Urothelium cell line (cell line): ENCODE measurements at places on chromosomes 6 and 20.

- no peak for DNase-seq
Measured at GRCh38 chr6:136083540-136083939, 166.6 kb downstream of the MTFR2 start.

DNA sequence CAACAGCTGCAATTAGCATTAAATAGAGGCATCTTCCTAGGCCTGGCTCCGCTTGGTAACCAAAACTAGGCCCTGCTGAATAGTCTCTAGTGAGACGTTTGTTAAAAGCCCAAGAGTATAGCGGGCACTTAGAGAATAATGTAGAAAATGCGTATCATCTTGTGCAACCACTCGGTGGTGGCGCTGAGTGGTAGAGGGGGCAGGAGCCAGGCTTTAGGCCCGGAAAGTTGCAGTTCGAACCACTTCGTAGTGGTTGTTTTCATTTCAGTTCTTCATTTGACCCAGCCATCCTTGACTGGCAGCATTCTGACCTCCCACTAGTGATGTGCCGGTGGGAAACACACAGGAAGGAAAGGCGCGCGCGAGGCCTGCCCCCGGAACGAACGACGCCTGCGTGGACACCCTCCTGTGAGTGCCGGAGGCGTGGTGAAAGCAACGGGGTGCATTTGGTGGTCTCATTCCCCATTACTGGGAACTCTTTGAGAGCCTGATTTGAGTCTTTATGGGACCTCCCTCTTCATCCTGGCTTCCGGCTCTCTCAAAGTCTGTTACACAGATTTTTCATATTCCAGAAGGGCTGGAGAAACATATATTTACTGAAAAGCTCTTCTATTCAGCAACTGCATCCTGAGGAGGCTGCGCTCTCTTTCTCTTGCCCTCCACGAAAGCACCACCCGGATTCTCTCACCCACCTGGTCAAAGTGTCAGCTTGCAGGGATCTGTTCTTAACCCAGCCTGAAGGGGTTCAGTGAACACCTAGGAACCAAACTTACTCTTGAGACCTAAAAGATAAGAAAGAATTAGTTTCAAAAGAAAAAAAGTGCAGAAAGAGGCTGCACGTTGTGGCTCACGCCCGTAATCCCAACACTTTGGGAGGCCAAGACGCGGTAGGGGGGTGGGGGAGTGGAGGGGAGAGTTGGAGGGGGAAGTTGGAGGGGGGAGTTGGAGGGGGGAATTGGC lies 18.2 kb downstream of the GPX5 start:
- DNase-seq, result no peak

- no peak for DNase-seq
Measured at GRCh38 chr6:102766963-102767362, 1373.5 kb downstream of the GRIK2 start.

- no peak for DNase-seq
Measured at GRCh38 chr6:7542874-7543624, 1.6 kb downstream of the DSP start.

GRCh38 chr6:119466226-119466625 lies 116.7 kb upstream of the MAN1A1 start:
- no peak for DNase-seq

GRCh38 chr20:49578436-49578835 lies 10.5 kb upstream of the PTGIS start:
- DNase-seq, result no peak

DNA sequence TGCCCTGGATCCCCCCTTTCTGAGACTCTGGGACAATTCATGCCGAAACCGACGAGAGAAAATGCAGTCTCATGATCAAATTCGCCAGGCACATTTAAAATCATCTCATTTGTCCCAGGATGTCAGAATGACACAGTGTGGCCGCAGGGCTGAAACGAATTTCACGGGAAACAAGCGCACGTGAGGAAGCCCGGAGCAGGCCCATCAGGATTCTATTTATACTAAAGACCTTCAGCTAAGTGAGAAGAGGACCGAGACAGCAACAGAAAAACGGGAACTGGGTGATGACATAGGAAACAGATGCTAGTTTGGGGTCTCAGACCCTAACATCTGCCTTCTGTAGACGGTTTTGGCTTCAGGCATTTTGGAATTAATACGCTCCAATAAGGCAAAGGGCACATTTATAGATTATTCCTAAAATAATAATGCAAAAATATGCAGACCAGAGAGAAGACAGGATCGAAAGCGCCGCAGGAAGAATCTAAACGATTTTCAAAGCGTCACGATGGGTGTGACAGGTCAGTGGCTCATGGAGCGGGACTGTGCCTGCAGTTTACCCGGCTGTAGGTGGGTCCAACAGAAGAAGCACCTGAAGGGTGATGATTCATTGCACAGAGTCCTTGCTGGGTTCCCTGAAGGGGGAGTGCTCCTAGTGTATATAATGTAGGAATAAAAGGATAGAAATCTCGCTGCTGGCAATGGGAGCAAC lies 80.8 kb upstream of the MPC1 start:
- no peak for DNase-seq

DNA sequence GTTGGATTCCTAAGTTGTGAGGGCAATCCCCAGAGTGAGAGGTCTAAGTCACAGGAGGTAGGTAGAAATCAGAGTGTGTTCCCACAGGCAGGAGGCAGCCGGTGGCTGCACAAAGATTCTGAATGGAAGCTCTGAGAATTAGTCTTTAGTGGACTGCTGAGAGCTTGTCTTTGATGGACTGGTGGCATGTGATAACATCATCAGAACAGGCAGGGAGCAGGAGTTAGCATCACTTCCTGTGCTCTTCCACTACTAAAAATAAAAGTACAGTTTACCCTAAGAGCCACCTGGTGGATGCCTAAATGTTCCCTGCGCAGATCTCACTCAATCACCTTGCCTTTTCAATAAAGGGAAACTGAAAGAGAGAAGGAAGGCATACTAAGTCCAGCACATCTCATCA lies 294.6 kb upstream of the POU3F2 start:
- DNase-seq, result peak; percentile 13

DNA sequence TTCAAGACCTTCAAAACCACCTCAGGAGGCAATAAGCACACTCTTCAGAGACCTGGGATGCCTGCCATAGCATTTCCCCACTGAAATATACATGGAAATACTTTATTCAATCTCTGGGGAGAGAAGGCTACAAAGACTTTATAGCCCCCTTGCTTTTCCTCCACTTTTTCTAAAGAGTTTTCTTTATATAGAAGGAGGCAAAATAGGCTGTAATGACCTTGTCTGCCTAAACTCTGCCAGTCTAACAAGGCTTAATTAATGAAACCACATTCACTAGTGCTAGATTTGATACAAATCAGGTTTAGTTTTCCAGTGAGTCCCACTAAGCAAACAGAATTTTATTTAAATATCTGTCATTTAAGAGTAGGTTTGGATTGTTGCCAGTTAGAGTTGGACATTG lies 114.9 kb downstream of the ADGRG6 start:
- DNase-seq, result no peak

- DNase-seq, result no peak
Measured at GRCh38 chr20:53413186-53413631, 180.4 kb downstream of the ZNF217 start.

DNA sequence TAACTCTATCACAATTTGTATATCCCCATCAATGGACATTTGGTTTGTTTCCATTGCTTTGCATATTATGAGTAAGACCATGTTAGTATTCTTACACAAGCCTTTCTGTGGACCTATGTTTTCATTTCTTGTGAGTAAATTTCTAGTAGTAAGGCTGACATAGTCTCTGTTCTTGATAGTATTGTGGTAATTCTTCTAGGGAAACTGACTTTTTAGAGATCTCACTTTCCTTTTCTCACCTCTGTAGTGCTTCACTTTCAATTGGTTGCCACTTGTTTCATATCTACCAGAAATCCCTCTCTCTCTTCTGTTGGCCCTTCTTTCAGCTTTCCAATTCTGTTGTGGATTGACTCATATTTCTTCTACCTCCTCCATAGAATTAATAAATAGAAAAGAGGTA lies 8.5 kb downstream of the ISM1 start:
- no peak for DNase-seq

DNA sequence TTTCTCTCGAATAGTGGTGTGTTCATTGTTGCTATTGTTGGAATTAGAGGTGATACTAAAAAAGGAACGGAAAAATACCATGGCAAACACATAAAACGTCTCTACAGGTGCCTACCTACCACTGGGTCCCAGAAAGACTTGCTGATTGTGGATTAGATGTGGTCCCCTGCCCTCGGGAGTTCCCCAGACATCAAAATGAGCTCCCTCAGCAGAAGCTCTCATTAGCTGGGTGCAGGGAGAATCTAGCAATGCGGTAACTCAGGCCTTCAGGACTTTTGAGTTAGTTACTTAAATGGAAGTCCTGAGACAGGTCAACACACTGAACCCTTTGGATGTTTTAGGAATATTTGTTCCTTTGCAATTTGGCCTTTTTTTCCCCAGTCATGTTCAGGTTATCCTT lies 6.1 kb downstream of the IRF4 start:
- DNase-seq, result no peak

DNA sequence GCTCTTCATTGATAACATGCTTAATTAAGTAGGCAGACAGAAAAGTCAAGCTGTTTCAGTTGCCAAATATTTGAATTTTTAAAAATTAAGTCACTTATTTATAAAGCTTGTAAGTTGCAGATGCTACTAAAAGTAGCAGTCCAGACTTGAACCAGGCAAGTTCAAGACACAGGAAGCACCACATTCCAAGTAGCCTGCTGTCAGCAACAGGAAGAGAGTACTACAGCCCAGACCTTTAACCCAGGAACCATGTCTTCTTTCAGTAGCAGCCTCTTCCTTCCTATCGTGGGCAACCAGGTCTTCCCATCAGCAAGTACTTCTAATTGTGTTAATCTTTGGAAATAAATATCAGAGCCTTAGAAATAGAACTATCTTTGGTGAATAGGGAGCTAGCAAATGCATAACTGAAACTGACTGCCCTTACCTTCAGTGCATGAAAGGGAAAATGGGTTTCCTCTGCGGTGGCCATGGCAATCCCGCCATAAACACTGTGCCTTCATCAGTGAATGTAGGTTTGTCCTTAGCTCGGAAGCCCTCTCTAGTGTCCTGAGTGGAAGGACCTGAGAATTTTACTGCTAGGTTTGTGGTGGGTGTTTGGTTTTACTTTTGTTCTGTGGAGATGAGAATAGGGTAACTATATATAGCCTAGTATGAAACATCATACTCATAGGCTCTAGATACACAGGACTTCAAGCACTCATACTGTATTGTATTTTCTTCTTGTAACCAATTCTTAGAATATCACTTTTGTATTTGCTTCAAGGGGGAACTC lies 95.6 kb downstream of the SYCP2 start:
- DNase-seq, result no peak

DNA sequence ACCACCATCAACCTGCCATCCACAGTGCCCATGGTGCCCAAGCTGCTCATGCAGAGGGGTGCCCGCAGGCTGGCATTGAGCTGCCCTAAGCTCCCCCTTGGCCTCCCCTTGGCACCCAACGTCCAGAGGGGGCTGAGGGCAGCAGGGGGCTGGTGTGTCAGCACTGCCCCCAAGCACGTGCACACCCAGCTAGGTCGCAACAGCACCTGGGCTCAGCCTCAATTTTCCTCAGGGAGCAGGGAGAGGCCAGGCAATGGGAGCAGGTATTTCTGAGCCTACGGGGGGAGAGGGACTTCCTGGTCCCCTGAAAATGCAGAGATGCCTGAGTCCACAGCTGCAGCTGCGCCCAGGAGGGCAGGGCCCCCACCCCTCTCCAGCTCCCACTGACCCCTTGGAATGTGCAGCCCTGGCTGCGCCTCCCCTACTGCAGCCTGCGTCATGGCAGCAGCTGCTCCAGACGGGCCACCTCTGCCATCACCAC lies 204.2 kb downstream of the ANKRD60 start:
- no peak for DNase-seq

DNA sequence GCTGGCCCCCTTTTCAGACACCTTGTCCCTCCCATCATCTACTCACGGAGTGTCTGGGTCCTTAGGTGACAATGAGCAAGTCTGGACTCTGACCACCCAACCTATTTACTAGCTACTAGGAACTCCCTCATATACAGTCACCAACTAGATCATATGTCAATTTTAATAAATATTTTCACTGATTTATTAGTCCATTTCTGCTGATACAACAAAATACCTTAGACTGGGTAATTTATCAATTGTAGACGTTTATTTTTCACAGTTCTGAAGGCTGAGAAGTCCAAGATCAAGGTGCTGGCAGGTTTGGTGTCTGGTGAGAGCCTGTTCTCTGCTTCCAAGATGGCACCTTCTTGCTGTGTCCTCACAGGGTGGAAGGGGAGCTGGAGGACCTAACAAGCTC lies 229.7 kb downstream of the PTPRT start:
- DNase-seq, result no peak

DNA sequence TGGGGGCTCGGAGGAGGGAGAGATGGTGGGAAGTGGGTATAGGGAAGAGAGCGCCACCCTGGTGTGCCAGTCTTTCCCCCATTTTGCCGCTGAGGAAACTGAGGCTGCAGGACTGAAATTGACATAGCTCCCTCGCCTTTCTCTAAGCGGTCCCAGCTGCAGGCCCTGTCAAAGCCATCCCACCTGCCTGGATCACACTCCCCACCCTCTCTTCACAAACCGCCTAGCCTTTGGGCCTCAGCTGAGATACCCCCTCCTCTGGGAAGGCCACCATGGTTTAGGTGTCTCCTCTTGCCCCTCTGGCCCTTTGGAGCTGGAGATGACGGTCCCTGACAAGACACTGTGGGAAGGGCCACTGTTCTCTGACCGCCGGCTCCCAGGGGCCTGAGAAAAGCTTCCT lies 16.9 kb downstream of the SRC start:
- DNase-seq, result no peak

DNA sequence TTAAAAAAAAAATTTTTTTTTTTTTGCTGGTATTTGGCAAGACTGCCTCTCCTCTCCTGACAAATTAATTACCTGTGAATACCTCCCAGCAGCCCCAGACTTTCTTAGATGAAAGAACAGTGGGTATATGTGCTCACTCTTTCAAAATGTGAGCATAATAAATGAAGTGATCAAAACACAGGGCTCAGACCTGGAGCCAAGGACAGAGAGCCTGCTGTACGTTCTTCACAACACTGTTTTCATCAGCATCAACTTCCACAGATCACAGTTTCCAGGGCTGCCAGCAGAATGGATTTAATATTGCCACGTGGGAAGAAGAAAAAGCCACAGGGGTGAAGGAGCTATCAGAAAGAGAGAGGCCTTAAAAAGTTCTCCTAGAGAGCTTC lies 25.3 kb upstream of the NRSN1 start:
- no peak for DNase-seq

DNA sequence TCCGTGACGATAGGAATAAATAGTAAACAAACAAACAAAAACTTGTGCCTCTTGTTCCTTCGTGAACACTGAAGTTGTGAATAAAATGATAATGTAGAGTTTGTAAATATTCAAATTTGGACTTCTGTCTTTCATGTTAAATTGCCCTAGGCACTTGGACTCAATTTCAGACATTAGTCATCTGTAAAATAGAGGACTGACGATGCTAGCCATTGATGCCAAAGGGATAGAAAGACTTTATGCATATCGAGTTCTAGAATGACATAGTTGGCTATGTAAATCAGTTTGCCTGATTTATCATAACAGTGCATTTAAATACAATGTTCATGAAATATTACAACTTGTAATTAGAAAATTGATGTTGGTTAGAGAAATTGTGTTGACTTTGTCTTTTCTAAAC lies 45.9 kb upstream of the FLRT3 start:
- DNase-seq, result no peak

- no peak for DNase-seq
Measured at GRCh38 chr6:144364208-144364720, 79.1 kb downstream of the UTRN start.

GRCh38 chr6:125310994-125311649 lies 9.4 kb upstream of the HDDC2 start:
- peak; percentile 57 for DNase-seq

GRCh38 chr6:40347571-40348011 lies 239.6 kb downstream of the LRFN2 start:
- DNase-seq, result no peak
